Right hindlimb (tissue), 1 donor: ENCODE measurements at places on chromosomes 6 and 20.

DNA sequence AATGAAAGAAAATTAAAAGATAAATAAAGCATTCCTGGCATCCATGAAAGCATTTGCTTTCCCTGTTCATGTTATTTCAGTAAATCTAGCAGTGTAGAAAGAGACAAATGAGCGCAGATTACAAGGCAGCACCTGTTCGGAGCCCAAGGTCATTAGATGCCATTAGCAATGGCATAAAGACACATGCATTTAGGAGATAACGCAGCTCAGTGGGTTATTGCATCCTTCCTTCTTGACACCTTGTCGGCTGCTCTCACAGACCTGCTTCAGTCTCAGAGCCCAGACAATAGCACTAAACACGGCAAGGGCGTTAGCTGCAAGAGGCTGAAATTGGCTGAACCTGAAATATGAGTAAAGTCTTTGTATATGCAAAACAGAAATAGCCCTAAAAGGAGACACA, 140.3 kb downstream of the ATXN1 start:
- no peak for DNase-seq

GRCh38 chr6:101578306-101578705, 184.8 kb downstream of the GRIK2 start:
- DNase-seq, result no peak

DNA sequence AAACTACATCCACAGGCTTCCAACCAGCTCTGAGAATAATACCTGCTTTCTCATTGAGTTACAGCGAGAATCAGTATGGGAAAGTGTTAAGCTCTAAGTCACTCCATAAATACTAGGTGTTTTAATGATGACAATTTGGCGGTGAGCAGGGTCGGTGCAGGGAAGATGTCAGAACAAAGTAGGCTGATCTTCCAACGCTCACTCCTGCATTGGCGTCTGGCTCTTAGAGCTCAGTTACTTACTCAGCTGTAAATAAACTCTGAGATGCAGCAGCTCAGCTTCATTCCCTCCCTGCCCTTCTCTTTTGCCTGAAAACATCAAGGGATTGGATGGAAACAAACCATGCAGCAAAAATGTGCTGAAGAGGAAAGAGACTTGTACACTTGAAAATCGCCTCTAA, 102.5 kb upstream of the SPACA1 start:
- DNase-seq, result no peak

DNA sequence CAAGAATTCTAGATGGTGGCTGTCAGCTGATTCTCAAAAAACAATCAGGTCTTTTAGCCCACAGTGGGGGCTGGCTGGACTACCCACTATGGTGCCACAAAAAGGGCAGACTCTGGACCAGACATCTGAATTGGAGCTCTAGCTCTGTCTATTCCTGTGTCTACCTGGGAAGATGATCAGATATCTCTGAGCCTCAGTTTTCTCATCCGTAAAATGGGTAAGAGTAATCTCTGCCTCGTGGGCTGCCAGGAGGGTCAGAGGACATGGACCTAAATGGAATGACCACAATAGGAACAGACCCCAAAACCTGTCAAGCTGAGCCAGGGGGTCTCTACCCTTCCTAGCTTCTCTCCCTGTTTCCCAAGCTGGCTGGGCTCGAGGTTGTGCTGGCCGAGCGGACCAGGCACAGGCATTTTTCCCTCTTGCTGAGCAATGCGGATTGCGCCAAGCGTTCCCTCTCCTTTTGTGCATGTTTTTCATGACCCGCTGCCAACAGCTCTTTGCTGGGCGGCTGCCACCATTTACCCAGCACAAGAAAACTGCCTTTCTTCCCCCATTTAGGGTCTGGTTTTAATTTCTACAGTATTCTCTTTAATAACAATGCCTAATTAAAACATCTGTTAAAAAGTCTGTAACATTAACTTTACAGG, 74.7 kb upstream of the MAFB start:
- peak; percentile 50 for DNase-seq

DNA sequence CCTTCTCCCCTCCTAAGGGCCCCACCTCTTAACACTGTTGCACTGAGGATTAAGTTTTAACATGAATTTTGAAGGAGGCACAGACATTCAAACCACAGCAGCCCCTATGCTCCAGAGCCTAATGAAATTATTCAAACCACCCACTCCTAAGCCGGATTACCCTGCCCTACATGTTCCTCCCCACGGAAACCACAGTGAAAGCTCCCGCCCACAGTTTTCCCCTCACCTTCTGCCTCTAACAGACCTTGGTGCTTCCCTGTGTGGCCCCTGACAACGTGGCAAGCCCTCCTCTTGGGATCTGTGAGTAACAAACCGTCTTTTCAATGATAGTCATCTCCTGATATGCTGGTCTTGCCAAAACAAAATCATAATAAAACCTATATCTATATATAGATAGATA, 74.8 kb downstream of the RIN2 start:
- no peak for DNase-seq

GRCh38 chr6:90126839-90127238, 169.8 kb downstream of the BACH2 start:
- DNase-seq, result no peak

- peak; percentile 67 for DNase-seq
Measured at GRCh38 chr6:710601-711571, 17.9 kb upstream of the EXOC2 start.
